ENCODE measurements at places on chromosomes 2 and 18. TPM values are rescaled to one million over a fixed set of nuclear protein-coding genes. Genes with fewer than 3 reads are reported as not detected.

Gene ARMC9
- 27.6 TPM for total RNA-seq

Gene IDH1
- total RNA-seq = 106 TPM

Gene NEUROD1
- total RNA-seq = 0.50 TPM

Gene SLC9A2
- total RNA-seq = 1.9 TPM

Gene PDE1A
- 37.0 TPM for total RNA-seq
